ENCODE measurements at places on chromosomes 1 and 21.

DNA sequence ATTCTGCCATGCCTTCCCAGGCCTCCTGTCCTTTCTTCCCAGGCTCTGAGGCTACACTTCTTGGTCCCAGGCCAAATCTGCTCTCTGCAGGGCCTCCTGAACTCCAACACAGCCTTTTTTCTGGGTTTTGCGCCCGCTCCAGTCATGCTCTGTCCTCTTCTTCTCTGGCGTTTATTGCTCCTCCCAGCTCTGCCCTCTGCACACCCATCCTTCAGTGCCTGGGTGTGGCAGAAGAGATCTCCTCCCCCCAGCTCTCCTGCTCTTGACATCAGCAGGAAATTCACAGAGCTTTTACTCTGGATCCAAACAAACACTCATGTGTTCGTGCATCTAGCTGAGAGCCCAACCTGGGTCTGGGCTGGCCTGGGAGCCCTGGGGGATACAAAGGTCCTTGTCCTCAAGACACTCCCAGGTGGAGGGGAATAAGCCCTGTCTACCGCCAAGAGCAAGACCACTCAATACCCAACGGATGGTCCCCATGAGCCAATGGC, 22.9 kb upstream of the EPS8L3 start:
- no peaks in the 10 kb centered on the region for H3K36me3 ChIP-seq
- peaks cover 43% of the 10 kb centered on the region for H3K4me1 ChIP-seq
- no peak overlapping the region for H3K27ac ChIP-seq

- H3K4me1 ChIP-seq, result no peaks in the 10 kb centered on the region
- no peaks in the 10 kb centered on the region for H3K36me3 ChIP-seq
- DNase-seq, result no peak
- peaks cover 16% of the 10 kb centered on the region for H3K27me3 ChIP-seq
These were observed 237.9 kb upstream of the PBX1 start for GRCh38 chr1:164320790-164321731.

DNA sequence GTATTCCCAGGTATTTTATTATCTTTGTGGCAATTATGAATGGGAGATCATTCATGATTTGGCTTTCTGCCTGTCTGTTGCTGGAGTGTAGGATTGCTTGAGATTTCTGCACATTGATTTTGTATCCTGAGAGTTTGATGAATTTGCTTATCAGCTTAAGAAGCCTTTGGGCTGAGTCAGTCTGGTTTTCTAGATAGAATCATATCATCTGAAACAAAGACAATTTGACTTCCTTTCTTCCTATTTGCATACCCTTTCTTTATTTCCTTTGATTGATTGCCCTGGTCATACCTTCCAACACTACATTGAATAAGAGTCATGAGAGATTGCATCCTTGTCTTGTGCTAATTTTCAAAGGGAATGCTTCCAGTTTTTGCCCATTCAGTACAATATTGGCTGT, 8.0 kb downstream of the OR2L3 start:
- no peaks in the 10 kb centered on the region for H3K4me1 ChIP-seq
- no peak overlapping the region for H3K27ac ChIP-seq
- H3K36me3 ChIP-seq, result no peaks in the 10 kb centered on the region
- no peaks in the 10 kb centered on the region for H3K27me3 ChIP-seq
- no peak overlapping the region for H3K4me3 ChIP-seq

- peaks cover 32% of the 10 kb centered on the region for H3K27me3 ChIP-seq
- no peak for DNase-seq
- H3K36me3 ChIP-seq, result no peaks in the 10 kb centered on the region
- no peak overlapping the region for H3K27ac ChIP-seq
These were observed 472.4 kb downstream of the SETD4 start for GRCh38 chr21:35587841-35588380.

GRCh38 chr1:79235301-79236002, 228.9 kb upstream of the ADGRL4 start:
- no peaks in the 10 kb centered on the region for H3K27me3 ChIP-seq
- no peak for DNase-seq
- no peaks in the 10 kb centered on the region for H3K4me1 ChIP-seq
- H3K27ac ChIP-seq, result no peak overlapping the region
- H3K4me3 ChIP-seq, result no peak overlapping the region
- no peaks in the 10 kb centered on the region for H3K36me3 ChIP-seq

DNA sequence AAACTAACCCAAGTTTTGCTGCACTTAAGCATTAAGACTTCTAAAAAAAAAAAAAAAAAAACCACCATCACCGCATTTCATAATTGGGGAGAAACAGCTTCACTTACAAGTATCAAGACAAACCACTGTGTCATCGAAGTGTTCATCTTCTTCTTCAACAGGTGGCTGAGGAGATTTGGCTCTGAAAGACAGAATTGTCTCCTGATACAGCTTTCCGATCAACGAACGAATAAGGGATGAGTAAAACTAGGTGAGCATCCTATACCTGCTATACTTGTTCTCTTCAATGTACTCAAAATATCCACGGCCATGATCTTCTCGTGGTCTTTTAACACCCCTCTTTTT, 2.0 kb downstream of the HNRNPU start:
- H3K27me3 ChIP-seq, result no peaks in the 10 kb centered on the region
- H3K4me3 ChIP-seq, result peak overlapping the region; percentile 92
- peaks cover 64% of the 10 kb centered on the region for H3K36me3 ChIP-seq
- peaks cover 56% of the 10 kb centered on the region for H3K4me1 ChIP-seq
- H3K27ac ChIP-seq, result peak overlapping the region; percentile 99
- no peak for DNase-seq

DNA sequence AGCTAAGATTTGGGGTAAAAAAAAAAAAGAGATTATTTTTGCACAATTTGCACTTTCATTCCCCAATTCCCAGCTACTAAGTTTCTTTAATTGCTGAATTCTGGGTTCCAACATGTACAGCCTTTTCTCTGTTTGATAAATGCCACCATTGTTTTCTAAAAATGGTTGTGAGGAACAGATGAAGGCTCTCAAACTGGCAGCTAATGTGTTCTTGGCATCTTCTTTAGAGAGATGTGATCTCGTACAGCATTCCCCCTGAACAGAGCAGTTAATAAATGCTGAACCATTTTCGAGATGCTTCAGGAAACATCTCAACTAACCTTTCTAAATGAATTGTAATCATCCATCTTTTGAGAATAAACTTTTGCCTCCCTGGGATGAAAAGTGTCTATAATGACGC, 107.9 kb upstream of the DYNLT5 start:
- H3K4me3 ChIP-seq, result no peak overlapping the region
- H3K4me1 ChIP-seq, result peaks cover 2% of the 10 kb centered on the region
- H3K27me3 ChIP-seq, result peaks cover 15% of the 10 kb centered on the region
- DNase-seq, result no peak

DNA sequence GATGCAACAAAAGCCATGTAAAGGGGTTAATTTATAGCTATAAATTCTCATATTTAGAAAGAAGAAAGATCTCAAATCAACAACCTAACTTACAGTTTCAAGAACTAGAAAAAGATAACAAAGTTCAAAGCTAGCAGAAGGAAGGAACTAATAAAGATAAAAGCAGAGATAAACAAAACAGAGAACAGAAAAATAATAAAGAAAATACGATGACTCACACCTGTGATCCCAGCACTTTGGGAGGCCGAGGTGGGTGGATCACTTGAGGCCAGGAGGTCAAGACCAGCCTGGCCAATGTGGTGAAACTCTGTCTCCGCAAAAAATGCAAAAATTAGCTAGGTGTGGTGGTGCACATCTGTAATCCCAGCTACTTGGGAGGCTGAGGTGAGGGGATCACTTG, 12.4 kb upstream of the TMEM183A start:
- H3K4me1 ChIP-seq, result peaks cover 7% of the 10 kb centered on the region
- peaks cover 44% of the 10 kb centered on the region for H3K27me3 ChIP-seq
- H3K4me3 ChIP-seq, result no peak overlapping the region
- H3K27ac ChIP-seq, result no peak overlapping the region

- no peak for DNase-seq
- H3K27ac ChIP-seq, result no peak overlapping the region
- no peaks in the 10 kb centered on the region for H3K27me3 ChIP-seq
These were observed 99.0 kb downstream of the KCNN3 start for GRCh38 chr1:154770897-154771594.

DNA sequence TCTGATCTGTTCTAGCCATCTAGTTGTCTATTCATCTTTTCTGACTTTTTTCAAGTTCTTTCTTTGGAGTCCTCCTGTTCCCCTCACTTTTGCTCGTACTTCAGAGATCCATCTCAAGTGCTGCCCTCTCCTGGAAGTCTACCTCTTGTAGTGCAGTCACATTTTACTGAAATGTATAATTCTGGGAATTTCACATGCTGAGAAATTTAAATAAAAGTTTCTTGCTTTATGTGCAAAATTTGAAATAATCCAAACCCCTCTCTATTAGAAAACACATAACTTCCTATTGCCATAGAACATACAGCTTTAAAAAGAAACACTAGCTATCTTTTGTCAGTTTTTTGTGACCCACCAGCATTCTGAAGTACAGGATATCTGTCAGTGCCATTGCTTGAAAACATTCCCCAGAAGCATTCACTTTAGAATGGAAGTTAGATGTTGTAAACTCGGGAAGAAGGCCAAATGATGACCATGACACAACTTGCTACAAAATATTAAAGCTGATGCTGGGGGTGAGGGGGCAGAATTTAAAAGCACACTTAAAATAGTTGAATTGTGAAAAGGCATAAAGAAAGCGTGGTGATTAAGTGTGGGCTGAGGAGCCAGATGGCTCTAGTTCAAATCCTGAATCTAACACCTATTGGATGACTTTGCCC, 22.0 kb downstream of the RLF start:
- no peak for DNase-seq
- H3K27me3 ChIP-seq, result no peaks in the 10 kb centered on the region
- no peak overlapping the region for H3K4me3 ChIP-seq
- H3K36me3 ChIP-seq, result peaks cover 12% of the 10 kb centered on the region
- H3K27ac ChIP-seq, result peak overlapping the region; percentile 5

- DNase-seq, result no peak
- peaks cover 82% of the 10 kb centered on the region for H3K36me3 ChIP-seq
- no peaks in the 10 kb centered on the region for H3K27me3 ChIP-seq
- H3K4me3 ChIP-seq, result peak overlapping the region; percentile 73
- H3K4me1 ChIP-seq, result peaks cover 99% of the 10 kb centered on the region
- H3K27ac ChIP-seq, result peak overlapping the region; percentile 95
These were observed 7.0 kb downstream of the CAPZB start for GRCh38 chr1:19478322-19478721.

DNA sequence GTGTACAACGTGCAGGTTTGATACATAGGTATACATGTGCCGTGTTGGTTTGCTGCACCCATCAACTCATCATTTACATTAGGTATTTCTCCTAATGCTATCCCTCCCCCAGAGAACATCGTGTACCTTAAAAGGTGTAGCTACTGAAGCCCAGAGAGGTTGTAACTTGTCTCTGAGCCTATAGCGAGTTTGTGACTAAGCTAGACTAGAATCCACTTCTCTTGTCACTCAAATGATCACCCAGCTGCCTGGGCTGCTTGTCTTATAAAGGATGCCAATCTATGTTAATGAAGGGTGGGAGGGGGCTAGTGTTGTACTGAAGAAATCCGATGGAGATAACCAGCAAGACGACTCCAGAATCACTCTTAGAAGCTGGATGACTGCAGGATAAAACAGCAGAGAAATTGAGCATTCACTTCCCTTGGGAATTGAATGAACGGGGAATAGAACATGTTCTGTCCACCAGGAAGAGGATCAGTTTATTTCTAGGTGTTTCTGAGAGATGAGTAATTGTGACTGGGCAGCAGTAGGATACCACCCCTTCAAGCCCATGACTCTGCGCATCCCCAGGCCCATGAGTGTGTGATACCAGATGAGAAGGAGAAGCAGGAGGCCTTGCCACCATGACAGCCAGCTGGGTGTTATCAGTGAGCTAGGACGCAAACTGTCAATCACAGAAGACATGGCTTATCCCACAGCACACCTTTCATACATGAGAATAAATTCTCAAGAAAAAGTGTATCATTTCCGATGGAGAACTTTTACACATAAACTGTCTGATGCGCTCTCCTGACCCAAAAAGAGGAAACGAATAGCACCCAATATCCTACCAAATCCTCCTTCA, 390.4 kb downstream of the NTNG1 start:
- H3K27ac ChIP-seq, result no peak overlapping the region
- no peak for DNase-seq
- H3K4me3 ChIP-seq, result no peak overlapping the region
- H3K36me3 ChIP-seq, result no peaks in the 10 kb centered on the region
- no peaks in the 10 kb centered on the region for H3K4me1 ChIP-seq

DNA sequence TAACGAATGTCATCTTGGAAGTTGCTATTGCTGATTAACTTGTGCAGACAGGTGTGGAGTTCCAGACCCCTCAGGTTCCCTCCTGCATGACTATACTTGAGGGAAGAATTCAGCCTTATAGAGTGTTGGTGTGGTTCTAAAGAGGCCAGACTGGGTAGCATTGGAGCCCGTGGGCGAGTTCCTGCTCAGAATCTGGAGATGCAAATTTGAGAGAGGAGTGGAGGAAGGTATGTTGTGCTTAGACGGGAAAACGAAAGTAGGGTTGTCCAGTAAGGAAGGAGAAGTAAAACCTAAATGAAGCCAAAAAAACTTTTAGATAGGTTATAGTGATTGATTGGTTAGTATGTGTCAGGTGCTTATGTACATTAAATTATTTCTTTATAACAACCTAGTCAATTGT, 79.2 kb downstream of the ZNF326 start:
- H3K4me1 ChIP-seq, result peaks cover 1% of the 10 kb centered on the region
- peaks cover 26% of the 10 kb centered on the region for H3K27me3 ChIP-seq
- H3K27ac ChIP-seq, result no peak overlapping the region
- H3K4me3 ChIP-seq, result no peak overlapping the region

DNA sequence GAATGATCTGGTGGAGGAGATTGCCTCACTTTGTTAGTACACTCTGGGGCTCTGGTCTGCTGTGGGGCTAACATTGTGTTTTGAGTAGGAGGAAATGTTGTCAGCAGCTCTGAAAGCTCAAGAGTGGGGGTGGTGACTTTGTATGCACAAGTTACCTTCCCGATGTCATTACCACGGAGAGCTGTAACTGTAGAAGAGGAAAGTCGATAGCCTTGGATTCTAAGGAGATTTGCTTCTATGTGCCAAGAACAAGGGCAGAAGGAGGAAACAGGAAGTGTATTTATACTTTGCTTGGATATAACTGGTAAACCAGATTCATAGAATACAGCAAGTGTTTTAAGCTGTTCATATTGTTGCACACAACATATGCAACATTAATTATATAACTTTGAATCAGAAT, 196.1 kb downstream of the AMY1C start:
- no peak overlapping the region for H3K4me3 ChIP-seq
- H3K36me3 ChIP-seq, result no peaks in the 10 kb centered on the region
- H3K4me1 ChIP-seq, result no peaks in the 10 kb centered on the region

DNA sequence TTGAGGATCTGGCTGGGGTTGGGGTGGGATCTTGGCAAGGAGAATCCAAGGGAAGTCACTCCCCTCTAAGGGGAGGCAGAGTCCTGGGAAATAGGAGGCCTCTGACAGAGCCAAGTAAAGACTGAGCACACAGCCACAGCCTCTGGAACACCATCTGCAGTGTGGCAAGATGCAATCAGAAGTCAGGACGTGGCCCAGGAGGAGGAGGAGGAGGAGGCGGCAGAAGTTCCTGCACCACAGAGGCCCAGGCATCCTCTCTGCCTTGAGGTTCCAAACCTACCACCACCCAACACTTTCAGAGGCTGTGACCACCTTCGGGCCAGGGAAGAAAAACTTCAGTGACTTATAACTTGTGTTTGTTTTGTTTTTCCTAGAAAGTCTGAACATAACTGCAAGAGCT, 23.7 kb upstream of the KCNE2 start:
- H3K27ac ChIP-seq, result no peak overlapping the region
- H3K4me1 ChIP-seq, result peaks cover 5% of the 10 kb centered on the region
- peaks cover 2% of the 10 kb centered on the region for H3K27me3 ChIP-seq
- no peaks in the 10 kb centered on the region for H3K36me3 ChIP-seq
- no peak for DNase-seq
- no peak overlapping the region for H3K4me3 ChIP-seq

All from activated T-cell treated with anti-CD3 and anti-CD28 coated beads, Interleukin-2, amount 50 U/mL, for 24 hours (primary cell).